Fibroblast of the aortic adventitia (primary cell): ENCODE measurements at places on chromosomes 1 and 21.

DNA sequence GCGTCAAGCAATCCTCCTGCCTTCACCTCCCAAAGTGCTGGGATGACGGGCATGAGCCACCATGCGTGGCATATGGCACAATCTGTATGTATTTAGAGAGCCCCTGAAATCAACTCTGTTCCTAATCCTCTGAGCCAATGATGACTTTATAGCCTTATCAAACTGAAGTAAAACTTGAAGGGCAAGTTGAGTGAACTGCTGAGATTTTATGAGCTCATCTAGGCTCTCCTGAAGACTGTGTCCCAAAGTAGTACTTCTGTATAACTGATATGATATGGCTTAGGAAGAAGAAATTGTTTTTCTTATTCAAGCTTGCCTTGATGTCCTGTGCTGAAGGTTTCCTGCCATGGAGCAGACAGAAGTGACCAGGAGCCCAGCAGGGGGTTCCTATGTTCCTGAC lies 23.7 kb upstream of the NKAIN1 start:
- DNase-seq: no peak

GRCh38 chr1:18907917-18908845 lies 5.8 kb upstream of the ALDH4A1 start:
- no peak for DNase-seq

DNA sequence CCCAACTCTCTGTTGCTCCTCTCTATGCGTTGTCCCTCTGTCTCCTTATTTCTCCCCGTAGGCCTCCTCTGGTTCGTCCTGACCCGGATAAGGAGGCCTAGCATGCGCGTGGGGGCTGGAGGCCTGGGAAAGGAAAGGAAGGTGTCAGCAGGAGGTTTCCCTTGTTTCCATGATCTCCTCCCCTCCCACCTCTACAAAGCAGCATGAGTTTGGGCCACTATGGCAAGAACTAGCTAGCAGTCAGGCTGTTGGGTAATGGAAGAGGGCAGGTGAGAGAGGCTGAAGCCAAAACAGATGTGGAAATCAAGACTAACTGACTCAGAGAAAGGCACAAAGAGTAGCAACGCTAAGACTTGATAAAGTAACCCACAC lies 687 bp upstream of the SEMA6C start:
- DNase-seq: peak; percentile 28

GRCh38 chr1:183470147-183470960 lies 1.9 kb upstream of the SMG7 start:
- peak; percentile 63 for DNase-seq

DNA sequence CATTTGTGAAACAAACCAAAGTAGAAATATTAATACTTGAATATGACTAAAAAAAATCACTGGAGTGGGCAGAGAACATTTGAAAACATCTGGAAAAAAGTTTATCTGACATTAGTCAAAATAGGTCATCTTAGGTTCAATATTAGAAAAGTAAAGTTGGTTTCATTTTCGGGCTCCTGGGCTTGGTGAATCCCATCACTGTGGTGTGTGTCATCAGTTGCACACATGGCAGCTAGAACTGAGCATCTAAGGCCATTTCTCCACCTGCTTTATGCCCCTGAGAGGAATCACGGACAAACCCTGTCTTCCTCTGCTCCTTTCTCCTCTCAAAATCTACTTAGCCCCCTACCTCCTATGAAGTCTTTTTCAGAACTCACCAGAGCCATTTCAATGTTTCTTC lies 5.4 kb downstream of the HSD11B1 start:
- no peak for DNase-seq

DNA sequence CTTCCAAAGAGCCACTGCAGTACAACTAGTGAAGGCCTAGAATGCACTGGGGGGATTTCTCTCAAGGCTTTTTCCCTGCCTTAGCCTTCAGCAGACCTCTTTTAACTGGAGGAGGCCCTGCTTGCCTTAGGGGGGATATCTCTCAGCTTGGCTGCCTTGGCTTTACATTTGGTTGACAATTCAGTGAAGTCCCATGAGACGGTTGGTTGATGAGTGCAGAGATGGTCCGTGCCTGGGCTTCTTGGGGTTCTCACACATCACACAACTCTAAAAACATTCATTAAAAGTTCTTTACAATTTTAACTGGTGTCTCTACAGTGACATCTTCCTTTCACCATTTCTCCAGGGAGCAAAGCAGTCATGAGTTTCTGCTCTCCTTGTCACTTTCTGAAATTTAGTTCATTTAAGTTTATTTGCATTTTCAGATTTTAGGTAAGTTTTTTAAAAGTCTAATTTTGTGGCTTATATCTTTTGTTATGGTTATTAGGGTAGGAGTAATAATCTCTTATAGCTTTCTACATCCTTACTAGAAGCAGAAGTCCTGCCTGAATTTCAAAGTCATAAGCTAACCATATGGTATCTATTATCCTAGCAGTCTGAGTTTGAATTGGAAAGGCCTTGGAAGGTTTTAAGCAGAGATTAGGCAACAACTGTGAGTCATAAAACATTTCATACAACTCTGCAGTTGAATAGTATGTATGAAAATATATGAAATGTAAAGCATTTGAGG lies 487.6 kb downstream of the DPYD start:
- peak; percentile 93 for DNase-seq

- no peak for DNase-seq
Observed at GRCh38 chr1:25106976-25107642, 125.2 kb downstream of the SYF2 start.

DNA sequence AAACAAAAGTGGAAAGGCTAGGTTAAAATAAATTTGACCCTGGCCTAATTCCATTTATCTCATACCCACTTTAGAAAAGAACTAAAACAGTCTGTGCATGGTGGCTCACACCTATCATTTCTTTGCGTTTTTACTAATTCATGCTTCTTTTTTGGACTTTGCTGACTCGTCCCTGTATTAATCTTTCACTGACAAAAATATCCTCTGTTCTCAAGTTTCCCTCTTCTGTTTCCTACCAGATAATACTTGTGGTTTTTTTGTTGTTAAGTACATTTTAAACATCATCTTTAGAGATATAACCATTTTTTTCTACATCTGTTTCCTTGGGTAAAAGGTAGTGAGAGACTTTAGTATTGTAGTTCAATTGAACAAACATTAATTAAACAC lies 11.5 kb downstream of the CNST start:
- DNase-seq: peak; percentile 36

- DNase-seq: no peak
Observed at GRCh38 chr1:156337888-156338179, 258 bp downstream of the CCT3 start.

DNA sequence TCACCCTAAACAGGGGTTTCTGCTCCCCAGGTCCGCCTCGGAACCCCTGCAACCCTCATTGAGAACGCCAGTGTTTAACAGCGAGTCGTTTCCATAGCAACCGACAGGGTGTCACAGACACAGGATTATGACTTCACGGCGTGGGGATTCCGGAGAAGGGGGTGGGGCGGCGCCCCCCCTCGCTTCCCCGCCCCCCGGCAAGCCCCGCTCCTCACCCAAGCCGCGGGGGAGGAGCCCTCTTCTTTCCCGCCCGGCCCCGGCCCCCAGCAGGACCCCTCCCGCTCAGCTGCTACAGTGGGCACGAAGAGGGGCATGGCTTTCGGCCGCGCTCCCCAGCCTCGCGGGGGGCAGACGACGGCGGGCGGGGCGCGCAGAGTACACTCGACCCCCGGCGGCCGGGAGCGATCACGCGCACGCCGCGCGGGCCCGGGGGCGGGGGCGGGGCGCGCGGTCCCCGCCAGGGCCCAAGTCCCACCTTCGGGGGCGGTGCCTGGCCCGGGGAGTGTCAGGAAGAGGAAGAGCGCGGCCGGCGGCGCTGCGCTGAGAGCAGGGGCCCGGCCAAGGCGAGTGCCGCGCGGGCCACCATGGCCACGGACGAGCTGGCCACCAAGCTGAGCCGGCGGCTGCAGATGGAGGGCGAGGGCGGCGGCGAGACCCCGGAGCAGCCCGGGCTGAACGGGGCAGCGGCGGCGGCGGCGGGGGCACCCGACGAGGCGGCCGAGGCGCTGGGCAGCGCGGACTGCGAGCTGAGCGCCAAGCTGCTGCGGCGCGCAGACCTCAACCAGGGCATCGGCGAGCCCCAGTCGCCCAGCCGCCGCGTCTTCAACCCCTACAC lies at the start of gene EFHD2:
EFHD2 (plus strand) TSS at position 501 of the 835 bp plus-strand sequence; CDS start at position 585, 84 bp downstream.
- peak; percentile 41 for DNase-seq

DNA sequence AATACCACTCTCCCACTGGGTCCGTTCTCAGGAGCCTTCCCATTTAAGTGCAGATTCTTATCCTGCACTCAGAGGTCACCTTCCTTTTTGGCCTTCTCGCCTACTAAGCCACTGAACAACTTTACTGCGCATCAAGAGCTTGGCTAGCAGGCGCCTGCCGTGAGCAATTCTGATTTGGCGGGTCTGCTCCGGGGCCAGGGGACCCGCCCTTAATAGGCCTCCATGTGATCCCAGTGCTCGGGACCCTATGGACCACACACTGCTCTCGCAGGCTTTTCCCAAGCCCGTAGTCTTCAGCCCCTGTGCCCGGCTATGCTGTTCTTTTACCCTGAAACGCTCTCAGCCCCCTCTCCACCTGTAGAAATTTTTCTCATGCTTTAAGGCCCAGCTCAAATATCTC lies 45.1 kb downstream of the BCL9 start:
- DNase-seq: no peak

DNA sequence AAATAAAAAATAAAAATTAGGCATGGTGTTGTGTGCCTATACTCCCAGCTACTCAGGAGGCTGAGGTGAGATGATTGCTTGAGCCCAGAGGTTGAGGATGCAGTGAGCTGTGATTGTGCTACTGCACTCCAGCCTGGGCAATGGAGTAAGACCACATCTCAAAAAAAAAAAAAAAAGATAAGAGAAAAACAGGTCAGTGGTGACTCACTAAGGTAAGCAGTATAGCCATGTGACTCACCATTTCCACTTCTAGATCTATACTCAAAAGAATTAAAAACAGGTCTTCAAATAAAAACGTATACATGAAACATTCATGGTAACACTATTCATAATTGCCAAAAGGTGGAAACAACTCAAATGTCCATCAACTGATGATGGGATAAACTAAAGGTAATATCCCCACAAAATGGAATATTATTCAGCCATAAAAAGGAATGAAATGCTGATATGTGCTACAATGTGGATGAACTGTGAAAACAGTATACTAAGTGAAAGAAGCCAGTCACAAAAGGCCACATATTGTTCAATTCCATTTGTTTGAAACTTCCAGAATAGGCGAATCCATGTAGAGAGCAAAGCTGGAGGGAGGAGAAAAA lies 75.1 kb downstream of the ZNF281 start:
- DNase-seq: no peak

DNA sequence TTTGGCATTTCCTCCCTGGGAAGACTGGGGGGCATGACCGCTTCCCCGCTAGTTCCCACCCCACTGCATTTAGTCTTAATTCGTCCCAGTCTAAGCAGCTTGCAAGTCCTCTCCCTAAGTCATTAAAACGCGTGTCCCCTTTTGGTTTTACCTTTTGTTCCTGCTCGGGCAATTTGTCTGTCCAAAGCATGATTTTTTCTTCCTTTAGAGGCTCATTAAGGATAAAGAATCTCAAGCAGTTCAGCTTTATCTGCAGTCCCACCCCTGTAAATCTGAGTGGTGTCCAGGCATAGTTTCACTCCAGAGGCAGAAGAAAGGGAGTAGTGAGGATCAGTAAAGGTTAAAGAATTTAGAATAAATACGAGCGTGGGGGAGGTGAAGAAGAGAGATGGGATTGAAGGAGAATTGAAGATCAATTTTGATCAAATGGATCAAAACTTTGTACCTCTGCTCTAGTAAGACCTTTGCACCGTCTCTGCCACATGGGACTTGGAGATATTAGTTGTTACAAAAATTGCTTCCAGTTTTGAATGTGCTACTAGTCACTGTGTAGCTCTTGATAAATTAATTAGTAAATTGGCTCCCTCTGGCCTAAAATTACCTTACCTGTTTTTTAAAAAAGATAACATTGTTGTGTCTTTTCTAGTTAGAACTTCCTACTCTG lies 989 bp upstream of the ETV3 start:
- no peak for DNase-seq

DNA sequence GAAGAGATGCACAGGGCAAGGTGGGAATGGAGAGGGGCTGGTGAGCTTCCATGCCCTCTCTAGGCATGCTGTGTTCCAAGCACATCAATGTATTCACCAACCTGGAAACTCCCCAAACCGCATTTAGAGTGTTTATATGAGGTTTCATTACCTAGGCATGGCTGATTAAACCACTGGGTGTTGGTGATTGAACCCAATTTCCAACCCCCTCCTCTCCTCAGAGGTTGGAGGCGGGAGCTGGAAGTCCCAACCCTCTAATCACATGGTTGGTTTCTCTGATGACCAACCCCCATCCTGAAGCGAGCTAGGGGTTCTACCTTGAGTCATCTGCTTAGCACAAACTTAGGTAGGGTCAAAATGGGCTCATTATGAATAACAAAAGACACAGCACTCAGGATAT lies 3.0 kb upstream of the PPIE start:
- no peak for DNase-seq
